ENCODE measurements at places on chromosomes 7 and 10.
A peak's percentile ranks its signal among the peaks of the same experiment; 100 is the strongest.

- no peak for DNase-seq
Measured at GRCh38 chr10:101629837-101630632, 41.9 kb downstream of the DPCD start.

- no peak for DNase-seq
Measured at GRCh38 chr10:126598009-126598408, 72.5 kb downstream of the C10orf90 start.

- DNase-seq, result no peak
Measured at GRCh38 chr10:107971411-107971810, 806.9 kb upstream of the SORCS1 start.

GRCh38 chr10:107687701-107688100 is 523.2 kb upstream of the SORCS1 start:
- no peak for DNase-seq

- DNase-seq, result no peak
Measured at GRCh38 chr10:113272511-113272910, 280.3 kb upstream of the HABP2 start.

GRCh38 chr10:282294-283139 is 147.3 kb downstream of the ZMYND11 start:
- DNase-seq, result no peak

DNA sequence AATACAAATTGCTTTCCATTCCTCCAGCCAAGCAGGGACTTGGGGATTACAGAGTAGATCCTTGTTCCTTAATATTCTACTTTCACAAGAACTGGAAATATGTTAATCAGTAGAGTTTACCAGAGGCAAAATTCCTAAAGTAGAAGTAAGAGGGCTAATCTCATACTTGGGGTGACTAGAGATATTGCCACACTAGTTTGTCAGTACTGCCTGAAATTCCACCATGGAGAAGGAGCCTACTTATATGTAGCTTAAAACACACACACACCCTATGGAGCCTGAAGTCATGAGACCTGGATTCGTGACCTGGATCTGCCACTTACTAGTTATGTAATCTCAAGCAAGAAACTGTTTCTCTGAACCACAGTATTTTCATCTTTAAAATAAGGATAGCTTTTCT is 33.9 kb downstream of the STRIP2 start:
- DNase-seq, result no peak

DNA sequence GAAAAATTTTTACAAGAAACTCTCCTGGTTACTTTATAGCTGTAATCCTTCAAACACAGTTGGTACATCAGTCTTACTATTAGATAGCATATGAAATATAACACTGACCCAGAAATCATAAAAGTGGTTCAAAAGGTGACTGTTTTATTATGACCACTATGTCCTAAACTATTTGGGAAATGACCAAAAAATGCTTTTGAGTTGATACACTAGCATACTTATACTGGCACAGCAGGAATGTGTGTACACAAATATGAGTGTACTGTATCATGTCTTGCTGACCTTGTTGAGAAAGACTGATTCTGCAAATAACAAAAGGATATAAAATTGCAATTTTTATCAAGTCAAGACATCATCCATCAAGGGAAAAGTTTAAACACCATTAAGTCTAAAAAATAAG is 24.3 kb downstream of the CSTF2T start:
- DNase-seq, result no peak

- no peak for DNase-seq
Measured at GRCh38 chr7:11212080-11212711, 238.5 kb downstream of the PHF14 start.

- no peak for DNase-seq
Measured at GRCh38 chr10:97713339-97713825, at the start of gene MARVELD1. TSS of gene MARVELD1 (plus strand) at chr10:97713730. CDS start at chr10:97713877, 147 bp downstream.

DNA sequence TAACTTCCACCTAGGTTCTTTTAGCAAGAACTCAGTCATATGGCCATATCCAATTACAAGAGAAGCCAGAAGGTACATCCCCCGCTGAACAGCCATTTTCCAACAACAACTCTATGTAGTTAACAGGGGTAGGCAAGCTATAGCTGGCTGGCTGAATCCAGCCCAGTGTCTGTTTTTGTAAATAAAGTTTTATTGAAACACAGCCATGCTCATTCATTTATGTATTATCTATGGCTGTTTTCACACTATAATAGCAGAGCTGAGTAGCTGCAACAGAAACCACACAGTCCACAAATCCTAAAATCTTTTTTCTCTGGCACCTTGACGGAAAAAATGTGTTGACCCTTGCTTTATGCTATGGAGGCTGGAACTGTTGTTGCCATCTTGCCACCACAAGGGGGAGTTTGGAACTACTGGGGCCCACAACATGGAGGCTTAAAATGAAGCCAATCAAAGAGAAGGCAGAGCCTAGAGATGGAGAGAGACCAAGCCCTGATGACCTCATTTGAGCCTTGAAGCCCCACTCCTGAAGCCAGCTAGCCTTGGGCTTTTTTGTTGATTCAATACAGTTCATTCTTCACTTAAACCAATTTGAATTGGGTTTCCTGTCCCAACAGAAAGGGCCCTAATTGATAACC is 33.3 kb upstream of the XPNPEP1 start:
- DNase-seq, result peak; percentile 37

DNA sequence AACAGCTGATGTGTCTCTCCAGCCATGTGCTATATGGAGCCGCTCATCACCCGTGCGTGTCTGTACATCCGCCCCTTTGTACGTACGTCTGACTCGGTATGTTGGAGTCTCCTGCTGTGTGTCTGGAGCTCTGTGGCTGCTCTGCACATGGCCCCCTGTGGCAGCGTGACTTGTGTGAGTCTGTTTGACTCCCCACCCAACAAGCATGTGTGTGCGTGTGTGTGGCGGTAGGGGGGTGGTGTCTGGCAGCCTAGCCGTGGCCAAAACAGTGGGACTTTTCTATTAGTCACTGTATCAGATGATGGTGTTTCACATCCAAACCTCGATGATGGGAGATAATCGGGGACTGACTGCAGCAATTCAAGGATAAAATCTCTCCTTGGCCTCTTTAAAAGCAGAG is 94.1 kb downstream of the COL13A1 start:
- no peak for DNase-seq

DNA sequence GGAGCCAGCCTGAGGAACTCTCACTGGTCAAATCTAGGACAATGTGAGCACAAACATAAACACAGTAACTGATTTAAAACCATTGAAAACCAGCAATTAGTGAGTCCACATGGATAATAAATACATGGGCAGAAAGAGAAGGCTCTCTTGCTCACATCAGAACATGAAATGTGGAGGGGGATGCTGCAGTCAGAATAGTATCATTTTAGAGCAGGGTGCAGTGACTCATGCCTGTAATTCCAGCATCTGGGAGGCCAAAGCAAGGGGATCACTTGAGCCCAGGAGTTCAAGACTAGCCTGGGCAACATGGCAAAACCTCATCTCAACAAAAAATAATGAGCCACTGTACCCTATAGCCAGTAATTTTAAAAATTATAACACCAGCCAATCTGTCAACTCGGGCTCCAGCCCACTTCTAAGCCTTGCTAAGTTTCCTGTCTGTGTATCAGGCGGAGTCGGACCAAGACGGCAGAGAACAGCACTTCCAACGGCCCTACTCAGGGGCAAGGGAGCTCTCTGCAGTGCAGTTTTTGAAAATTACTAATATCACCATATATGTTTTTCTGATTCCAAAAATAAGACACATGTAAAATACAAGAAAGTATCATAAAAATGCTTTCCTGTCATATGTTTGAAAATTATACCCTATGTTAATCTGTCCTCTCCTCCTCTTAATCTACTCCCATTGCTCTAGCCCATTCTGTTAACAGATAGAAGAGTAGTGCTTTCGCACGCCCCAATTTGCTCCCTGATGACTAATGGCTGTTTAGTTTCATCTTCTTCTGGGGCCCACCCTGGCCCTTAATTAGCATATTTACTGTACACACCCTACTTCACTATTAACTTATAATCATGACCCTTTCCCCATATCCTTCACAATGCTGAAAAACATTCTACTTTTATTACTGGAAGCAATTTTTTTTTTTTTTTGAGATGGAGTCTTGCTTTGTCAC is 17.1 kb downstream of the URGCP start:
- DNase-seq, result no peak
